ENCODE measurements at places on chromosomes 5 and 9.

GRCh38 chr5:97458851-97459250, 275.8 kb upstream of the RIOK2 start:
- DNase-seq: no peak

DNA sequence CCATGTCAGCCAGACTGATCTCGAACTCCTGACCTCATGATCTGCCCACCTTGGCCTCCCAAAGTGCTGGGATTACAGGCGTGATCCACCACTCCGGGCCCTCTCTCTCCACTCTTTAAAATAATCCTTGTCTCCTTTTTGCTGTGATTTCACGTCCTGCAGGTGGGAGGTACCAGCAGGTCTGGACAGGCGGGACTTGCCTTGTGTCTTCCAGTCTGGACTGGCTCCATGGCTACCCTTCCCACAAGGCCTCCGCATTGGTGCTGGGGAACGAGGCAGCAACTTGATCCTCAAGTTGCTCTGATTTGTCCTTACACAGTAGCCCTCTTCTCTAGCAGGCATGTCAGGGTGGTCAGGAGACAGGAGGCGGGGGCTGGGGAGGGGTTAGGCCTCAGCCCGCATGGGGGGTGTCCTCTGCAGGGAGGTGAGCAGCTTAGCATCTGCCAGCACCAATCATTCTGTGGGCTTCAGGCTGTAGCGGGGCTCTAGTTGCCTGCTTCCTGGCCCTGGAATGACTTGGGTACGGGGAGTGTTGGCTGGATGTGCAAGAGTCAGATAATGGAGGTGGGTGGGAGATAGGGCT, 54.3 kb downstream of the TENT4A start:
- DNase-seq: no peak

GRCh38 chr5:103364074-103364473, 105.5 kb downstream of the MACIR start:
- no peak for DNase-seq

DNA sequence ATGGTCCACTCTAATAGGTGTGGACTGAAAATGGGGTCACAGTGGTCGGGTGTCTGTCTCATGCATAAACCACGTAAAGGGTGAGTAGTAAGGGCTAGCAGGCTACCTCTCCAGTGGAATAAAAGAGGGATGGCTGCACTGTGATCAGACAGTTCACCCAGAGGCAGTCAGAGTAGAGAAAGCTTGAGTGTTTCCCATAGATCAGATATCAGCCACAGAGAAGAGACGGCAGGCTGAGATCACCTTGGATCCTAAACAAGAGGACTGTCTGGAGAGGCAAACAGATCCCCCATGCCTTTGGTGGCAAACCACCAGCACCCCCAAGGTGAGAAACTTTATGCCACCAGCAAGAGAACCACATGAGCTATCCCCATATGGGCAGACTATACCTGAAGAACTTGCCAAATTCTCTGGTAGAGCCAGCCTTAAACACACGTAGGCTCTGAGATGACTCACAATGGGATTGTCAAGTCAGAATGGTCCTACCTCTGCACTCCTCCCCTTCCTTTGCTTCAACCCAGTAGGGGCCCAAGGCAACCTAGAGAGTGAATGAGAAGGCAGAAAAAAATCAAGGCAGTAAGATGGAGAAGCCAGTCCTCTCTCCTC, 205.2 kb upstream of the MAP3K1 start:
- no peak for DNase-seq

DNA sequence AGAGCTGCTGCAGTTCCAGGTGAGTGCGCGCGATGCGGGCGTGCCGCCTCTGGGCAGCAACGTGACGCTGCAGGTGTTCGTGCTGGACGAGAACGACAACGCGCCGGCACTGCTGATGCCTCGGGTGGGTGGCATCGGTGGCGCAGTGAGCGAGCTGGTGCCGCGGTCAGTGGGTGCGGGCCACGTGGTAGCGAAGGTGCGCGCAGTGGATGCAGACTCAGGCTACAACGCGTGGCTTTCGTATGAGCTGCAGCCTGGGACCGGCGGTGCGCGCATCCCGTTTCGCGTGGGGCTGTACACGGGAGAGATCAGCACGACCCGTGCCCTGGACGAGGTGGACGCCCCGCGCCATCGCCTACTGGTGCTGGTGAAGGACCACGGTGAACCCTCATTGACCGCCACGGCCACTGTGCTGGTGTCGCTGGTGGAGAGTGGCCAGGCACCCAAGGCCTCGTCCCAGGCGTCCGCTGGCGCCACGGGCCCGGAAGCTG, 2.0 kb downstream of the PCDHA3 start:
- DNase-seq: no peak

DNA sequence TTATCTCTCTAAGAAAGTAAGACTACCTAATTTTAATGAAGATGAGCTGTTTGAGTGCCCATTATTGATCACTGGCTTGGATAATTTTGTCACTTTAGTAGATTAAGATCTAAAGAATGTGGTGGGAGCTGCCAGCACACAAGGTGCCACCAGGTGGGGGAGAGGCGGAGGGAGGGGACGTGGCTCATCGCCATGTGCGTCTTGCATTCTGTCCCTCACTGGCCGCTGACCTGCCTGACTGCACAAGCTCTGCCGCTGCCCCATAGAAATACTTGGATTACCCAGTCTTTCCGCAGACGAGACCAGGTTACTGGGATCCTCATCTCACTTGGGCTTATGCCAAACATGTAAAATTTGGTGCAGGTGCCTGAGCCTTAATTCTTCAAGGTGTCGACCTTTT, 37.6 kb downstream of the RHOBTB3 start:
- DNase-seq: no peak

GRCh38 chr9:79572608-79573411, 1.0 kb downstream of the TLE4 start:
- DNase-seq: peak; percentile 57

DNA sequence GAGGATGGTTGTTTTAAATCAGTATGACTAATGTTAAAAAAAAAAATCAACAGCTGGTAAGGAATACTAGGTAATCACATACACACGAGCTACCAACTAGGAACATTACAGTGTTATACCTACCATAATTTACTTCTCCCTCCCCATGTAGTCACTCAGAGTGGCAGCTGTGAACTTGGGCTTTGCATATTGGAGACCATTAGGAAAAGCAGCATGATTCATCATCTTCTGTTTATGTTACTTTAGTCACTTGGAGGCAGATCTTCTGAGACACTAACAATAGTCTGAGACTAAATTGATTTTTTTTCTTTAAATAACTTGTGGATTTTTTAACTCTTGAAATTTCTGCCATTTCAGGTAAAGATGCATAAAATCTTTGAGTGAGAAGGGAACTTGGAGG, 141.5 kb upstream of the NR4A3 start:
- peak; percentile 21 for DNase-seq

GRCh38 chr9:122158202-122158601, 1.4 kb downstream of the NDUFA8 start:
- peak; percentile 33 for DNase-seq

- DNase-seq: no peak
These were observed 97.8 kb downstream of the C5orf15 start for GRCh38 chr5:133870661-133871060.

DNA sequence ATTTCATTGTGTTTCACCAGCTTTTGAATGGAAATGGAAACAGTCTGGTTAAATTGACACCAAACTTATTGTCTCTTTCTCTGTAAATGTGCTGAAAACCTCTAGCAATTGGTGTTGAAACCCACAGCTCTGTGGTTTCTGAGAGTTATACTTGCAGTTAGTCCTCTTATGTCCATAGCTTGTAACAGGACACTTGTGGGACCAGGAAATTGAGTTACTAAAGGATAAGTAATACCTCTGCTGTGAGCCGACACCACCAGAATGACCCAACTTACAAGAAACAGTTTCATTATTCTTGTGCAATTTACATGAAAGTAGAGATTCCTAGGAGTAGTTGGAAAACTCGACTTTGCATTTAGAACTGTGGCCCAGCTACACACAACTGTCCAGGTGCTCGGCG, 191.5 kb downstream of the CFAP90 start:
- no peak for DNase-seq

- DNase-seq: peak; percentile 53
These were observed at the start of gene NIM1K for GRCh38 chr5:43191740-43192557. NIM1K (plus strand) TSS chr5:43192225; CDS start chr5:43245776, 53,551 bp downstream.

GRCh38 chr9:136586391-136586953, 40.6 kb upstream of the NOTCH1 start:
- DNase-seq: no peak

- DNase-seq: peak; percentile 18
These were observed 128.3 kb downstream of the EFNA5 start for GRCh38 chr5:107542428-107542827.

DNA sequence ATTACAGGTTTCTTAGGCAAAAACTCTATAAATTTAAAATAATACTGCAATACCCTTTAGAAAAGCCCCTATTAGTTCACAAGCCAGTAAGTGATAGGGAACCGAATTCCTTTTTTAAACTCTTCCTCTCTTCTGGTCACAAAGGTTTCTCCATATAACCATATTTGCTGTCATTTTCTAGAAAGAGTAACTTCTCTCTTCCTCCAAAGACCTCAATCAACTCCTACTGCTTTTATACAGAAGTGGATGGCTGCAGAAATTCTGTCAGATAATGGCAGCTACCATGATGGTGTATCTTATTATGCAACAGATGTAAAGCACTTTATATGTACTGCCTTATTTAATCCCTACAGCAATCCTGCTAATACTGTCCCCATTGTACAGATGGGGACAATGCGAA, 6.2 kb downstream of the TUT7 start:
- DNase-seq: no peak

DNA sequence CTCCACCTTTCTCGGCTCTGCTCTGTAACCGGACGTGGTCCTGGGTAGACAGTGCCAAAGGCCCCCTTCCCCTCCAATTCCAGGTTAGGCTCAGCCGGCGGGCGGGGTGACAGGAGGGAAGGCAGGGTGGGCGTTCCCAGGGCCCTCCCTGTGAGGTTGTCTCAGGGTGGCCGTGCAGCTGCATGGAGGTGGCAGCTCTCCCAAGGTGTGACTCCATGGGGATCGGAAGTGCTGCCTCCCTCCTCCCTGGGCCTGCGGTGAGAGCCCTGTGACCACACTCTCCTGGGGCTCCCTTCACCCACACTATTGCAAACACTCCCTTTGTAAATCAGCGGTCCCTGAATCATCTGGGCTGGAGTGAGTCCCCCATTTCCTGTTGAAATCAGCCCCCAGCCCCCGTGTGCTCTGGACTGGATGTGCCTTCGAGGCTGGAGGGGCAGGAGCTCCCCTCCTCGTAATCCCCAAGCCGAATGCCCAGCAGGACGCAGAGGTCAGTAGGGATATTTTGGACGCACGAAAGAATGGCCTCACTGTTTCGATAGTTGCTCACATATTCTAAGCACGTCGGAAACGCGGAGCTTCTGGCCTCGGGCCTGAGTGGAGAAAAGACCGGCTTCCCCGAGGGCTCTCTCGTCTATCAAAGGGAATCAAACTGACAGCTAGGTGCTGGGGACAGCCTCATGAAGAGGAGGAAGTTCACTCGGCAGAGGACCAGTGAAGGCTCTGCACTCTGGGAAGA, 107.6 kb upstream of the COL5A1 start:
- DNase-seq: no peak

- no peak for DNase-seq
These were observed 22.7 kb upstream of the LECT2 start for GRCh38 chr5:135977375-135977928.

DNA sequence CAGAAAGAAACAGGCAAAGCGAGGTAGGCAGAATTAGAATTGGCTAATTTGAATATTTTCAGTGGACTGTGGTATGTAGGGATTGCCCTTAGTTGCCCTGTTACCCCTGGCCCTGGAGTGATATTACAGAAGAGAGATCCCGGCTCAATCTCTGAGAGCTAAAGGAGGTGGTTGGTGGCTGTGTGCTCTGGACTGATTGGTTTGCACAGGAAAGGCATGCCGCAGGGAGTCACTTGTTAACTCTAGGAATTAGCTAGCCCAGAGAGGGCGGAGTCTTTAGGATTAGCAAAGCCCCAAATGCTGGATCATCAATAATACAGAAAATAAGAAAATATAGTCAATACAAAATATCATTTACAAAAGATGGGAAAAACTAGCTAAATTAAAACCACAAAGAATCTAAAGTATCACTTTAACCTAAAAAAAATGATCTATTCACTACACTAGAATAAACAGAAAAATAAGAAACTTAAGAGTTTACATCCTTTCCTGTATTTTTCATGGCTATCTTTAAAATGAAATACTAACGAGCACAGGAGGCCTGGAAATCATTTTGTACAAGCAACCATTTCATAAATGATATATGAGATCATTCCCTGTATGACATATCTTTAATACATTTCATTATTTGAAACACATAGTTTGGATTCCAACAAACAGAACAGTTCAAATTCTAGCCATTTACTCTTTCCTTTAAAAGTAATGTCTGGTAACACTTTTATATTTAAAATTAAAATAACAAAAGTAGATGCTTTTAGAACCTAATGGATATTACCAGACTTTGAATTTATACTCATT, 71.1 kb downstream of the GNAQ start:
- no peak for DNase-seq

GRCh38 chr5:103510851-103511553, 51.6 kb downstream of the NUDT12 start:
- no peak for DNase-seq

DNA sequence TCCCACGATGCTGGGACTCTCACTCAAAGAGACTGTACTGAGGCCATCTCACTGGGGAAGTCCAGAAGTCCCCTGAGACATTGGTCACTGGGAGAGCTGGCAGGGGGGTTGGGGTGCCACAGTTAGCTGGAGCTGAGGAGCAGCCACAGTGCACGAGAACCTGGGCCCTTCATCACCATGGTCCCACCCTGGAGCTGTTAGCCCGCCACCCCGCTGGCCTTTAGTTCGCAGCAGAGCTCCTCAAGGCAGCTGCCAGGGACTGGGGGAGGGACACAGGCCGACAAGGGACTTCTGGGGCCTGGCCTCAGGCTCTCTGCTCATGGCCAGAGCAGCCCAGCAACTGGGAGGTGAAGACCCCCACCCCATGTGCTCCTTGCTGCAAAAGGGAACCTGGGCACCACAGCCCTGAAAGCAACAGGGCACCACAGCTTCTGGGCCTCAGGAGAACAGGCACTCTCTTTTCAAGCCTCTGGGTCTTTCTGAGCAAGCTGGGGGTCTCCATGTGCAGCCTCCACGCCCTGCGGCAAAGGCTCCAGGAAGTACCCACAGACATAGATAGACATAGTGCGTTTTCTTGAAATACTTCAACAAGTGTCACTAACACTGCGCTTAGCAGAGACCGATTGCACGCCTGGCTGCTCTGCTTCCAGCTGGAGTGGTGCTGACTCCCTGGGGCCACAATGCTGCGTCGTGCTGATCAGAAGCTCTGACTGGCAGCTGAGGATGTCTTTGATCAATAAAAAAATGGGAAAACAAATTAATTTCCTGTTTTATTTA, 46.0 kb downstream of the VAV2 start:
- no peak for DNase-seq

DNA sequence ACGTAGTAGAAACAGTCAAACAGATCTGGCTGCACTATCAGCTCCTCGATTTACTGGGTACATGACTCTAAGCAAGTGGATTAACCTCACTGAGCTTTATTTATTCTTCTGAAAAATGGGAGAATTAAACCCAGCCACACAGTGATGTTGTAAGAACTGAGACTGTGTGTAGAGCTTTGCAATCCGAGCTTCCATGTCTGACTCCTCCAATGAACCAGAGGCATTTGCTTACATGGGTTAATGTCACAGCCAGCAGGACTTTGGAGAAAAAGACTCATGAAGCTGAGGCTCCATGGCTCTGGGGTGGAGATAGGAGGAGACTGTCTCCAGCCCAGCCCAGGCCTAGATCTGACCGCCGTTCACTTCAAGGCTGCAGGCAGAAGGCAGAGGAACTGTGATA, 201.3 kb downstream of the CDK5RAP2 start:
- DNase-seq: no peak

All from hepatic stellate cell (primary cell).